COLO829 (cell line): ENCODE measurements at places on chromosomes 12 and 14.
A peak's percentile ranks its signal among the peaks of the same experiment; 100 is the strongest.

DNA sequence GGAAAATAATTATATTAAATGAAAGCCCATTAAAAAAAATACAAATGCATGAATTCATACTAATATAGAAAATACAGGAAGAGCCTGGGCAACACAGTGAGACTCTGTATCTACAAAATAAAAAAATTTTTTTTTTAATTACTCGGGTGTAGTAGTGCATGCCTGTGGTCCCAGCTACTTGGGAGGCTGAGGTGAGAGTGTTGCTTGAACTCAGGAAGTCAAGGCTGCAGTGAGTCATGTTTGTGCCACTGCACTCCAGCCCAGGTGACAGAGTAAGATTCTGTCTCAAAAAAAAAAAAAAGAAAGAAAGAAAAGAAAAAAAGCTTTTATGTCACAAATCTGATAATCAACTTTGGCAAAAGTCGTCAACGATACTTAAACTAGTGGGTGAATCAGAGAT is 80.6 kb upstream of the PLEKHA5 start:
- no peak for DNase-seq

GRCh38 chr12:88904705-88905104 is 324.4 kb upstream of the KITLG start:
- no peak for DNase-seq

- DNase-seq, result no peak
Measured at GRCh38 chr12:17759982-17760381, 330.0 kb downstream of the RERGL start.

DNA sequence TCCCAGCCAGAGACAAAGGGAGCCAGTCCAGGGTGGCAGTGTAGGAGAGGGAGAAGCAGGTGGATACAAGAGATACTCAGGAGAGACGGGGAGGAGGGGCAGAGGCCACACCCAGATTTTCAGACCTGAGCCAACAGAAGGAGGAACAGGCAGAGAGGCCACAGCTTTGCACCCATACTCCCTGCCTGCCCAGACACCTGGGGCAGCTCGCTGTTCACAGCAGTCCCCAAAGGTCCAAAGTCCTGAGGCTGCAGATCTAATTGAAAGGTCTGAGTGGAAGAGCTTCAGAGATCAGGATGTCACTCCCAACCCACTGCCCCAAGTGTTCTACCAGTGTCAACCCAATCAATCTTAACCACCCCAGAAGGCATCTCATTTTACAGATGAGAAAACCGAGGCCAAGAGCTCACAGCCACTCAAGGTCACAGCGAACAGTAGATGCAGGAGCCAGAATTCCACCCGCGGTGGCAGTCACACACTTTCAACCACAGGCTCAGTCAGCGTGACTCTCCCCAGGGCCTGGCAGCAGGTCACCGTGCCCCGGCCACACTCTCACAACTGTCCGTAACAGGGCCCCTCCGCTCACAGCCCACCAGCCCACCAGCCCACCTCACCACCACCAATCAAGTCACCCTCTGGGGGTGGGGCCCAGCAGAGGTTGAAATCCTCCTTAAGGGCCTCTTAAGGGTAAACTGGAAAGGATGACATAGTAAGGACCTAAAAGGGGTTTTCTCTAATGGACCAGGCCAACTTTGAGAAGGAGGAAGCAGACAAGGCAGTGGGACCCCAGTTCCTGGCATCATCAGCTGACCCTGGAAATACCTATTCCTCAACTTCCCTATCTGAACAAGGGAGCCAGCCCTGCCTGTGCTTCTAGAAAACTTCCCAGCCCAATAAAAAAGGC is 33.3 kb downstream of the ACTN1 start:
- DNase-seq, result no peak

GRCh38 chr14:99875836-99876235 is 82.6 kb downstream of the EML1 start:
- no peak for DNase-seq

DNA sequence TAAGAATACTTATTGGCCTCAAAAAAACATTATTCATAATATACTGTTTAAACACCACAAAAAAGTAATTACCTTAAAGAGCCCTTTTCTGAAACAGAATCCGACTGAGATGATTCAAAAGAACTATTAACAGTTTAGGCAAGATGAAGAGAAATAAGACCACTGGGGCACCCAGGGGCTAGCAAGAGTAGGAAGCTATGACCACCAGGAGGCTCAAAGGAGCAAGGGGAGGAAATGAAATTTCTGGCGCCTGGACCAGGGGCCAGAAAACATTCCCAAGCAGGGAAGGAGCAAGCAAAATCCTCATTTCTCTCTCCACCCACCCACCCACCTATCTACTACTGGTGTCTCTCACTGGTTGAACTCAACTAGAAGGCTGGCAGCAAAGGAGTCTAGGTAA is 6.3 kb upstream of the DCAF4 start:
- DNase-seq, result no peak

- no peak for DNase-seq
Measured at GRCh38 chr12:123164222-123164621, 13.3 kb upstream of the PITPNM2 start.

DNA sequence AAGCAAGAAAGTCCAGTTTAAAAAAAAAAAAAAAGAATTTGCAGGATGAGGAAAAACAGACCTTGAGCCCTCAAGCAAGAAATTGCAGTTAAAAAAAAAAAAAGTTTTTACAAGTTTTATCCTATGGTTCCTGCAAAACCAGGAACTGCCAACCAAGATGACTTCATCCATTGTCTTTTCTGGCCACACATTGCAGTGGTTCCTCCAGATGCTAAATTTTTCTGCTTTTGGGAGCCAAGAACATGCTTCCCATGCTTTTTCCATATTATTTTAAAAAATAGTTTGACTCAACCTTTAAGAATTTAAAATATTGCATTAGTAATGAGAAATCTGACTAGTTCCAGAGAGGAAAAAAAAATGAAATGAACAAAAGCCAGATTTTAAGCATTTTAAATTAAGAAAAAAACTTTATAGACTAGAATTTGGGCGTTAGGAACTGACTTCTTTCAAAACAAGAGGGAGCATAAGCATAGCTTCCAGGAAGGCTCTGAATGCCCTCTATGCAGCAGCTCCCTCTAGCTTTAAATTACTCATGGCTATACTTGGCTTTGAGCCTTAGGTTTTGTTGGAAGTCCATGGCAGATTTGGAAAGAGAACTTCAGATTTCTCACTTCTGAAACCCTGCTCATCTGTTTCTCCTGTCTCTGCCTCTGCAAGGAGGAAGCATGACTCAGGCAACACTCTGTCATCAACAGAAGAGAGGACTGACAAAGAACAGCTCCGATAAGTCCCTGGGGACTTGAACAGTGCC is 124.5 kb downstream of the GPR65 start:
- peak; percentile 6 for DNase-seq

GRCh38 chr12:46409974-46410373 is 37.4 kb upstream of the SLC38A2 start:
- DNase-seq, result no peak

DNA sequence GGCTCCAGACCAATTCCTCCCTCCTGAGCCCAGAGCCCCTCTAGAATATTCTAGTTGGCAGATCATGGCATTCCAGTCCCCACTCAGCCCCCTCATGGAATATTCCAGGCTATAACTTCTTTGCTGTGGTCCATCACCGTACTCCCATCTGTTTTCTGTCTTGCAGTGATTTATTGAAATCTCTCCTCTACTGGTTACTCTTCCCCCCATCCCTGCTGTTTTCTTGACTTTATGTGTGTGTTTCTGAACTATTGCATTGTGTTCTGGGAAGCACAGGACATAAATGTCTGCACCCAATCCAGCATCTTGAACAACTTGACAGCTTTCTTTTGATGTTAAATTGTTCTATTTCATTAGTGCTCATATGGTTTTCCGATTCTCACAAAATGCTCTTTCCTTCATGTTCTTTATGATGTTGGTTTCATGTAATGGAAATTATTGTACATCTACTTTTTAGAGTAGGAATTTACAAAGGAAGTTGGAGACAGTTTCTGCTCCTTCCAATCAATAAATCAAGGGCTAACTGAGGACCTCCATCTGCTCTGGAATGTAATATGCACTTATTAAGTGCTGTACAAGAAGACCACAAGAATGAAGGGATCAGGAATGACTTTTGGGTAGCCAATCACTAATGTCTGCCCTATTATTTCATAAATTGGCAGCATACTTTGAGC is 26.3 kb downstream of the PDE6H start:
- no peak for DNase-seq

DNA sequence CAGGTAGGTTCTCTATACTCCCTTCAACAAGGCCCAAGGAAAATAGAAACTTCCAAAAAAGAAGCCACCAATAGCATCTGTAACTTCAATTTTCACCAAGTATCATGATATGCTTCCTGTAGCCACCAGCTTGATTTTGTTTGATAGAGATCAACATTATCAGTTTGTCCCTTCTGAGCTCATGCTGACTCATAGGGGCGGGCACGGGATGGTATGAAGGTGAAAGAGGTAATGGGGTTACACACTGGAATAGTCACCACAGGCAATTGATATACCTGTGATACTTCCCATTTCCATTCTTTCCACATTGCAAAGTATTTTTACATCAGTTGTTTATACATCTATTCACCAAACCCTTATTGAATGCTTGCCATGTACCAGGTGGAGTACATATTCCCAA is 134.1 kb downstream of the KCNA5 start:
- no peak for DNase-seq

- DNase-seq, result no peak
Measured at GRCh38 chr14:91341334-91341733, 76.3 kb downstream of the CCDC88C start.

GRCh38 chr12:12985817-12986408 is 14.2 kb downstream of the HEBP1 start:
- DNase-seq, result no peak

- no peak for DNase-seq
Measured at GRCh38 chr12:56462565-56462964, 5.8 kb upstream of the SPRYD4 start.

DNA sequence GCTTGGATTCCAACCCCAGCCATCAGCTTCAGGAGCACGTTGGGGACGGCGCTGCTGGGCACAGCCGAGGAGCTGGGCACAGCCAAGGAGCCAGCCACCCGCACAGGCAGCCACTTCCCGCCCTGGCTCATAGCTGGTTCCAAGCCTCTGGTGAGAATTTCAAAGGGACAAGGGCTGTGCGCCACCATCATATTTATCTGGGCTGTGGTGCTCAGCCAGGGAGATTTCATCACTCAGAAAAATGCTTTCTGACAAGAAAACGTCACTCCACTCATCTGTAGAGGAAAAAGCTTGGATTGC is 66.4 kb downstream of the GALNT9 start:
- no peak for DNase-seq

DNA sequence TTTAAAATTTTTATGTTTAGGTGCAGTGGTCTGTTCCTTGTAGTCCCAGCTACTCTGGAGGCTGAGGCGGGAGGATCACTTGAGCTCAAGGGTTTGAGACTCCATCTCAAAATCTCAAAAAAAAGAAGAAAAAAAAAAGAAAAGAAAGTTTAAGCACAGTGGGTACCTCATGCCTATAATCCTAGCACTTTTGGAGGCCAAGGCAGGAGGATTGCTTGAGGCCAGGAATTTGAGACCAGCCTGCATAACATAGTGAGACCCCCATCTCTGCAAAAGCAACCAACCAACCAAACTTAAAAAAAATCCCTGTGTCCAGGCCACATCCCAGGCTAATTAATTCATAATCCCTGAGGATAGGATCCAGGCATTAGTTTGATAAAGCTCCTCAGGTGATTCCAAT is 3.4 kb upstream of the SALL2 start:
- no peak for DNase-seq

DNA sequence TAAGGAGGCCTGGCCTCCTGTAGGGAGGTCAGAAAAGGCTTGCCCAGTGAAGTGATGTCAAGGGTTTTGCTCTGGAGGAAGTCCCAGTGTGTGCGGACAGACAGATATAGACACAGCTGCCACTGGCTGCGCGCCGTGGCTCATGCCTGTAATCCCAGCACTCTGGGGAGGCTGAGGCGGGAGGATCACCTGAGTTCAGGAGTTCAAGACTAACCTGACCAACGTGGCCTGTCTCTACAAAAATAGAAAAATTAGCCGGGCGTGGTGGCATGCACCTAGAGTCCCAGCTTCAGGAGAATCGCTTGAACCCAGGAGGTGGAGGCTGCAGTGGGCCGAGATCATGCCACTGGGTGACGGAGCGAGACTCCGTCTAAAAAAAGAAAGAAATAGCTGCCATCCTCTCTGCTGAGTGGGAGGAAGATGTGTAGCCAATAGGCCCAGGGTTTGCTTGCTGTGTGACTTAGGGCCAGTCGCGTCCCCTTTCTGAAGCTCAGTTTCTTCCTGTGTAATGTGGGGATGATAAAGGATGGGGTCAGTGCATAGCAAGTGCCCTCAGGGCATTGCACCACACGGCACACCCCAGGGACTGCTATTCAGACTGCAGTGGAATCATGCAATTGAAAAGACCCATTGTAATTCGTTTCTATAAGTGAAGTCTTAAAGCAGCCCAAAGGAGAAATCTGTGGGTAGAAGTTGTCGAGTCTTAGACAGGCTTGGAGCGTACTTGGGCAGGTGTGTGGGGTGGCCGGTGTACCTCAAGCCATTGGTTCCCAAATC is 18.7 kb upstream of the MLEC start:
- peak; percentile 80 for DNase-seq

GRCh38 chr14:103122947-103123633 is at the start of gene TNFAIP2:
TSS of gene TNFAIP2 (plus strand) at chr14:103123461. CDS start at chr14:103126458, 2,997 bp downstream.
- DNase-seq, result no peak

- DNase-seq, result no peak
Measured at GRCh38 chr12:56337753-56338251, 882 bp upstream of the IL23A start.

- no peak for DNase-seq
Measured at GRCh38 chr12:55693323-55694187, 14.1 kb downstream of the ITGA7 start.

- DNase-seq, result no peak
Measured at GRCh38 chr12:87388376-87388775, 640.8 kb downstream of the C12orf50 start.

GRCh38 chr12:81187686-81188085 is 109.8 kb downstream of the ACSS3 start:
- no peak for DNase-seq

- no peak for DNase-seq
Measured at GRCh38 chr14:94581127-94581999, at the start of gene SERPINA5. TSS of gene SERPINA5 (plus strand) at chr14:94581426. CDS start at chr14:94587363, 5,937 bp downstream.

DNA sequence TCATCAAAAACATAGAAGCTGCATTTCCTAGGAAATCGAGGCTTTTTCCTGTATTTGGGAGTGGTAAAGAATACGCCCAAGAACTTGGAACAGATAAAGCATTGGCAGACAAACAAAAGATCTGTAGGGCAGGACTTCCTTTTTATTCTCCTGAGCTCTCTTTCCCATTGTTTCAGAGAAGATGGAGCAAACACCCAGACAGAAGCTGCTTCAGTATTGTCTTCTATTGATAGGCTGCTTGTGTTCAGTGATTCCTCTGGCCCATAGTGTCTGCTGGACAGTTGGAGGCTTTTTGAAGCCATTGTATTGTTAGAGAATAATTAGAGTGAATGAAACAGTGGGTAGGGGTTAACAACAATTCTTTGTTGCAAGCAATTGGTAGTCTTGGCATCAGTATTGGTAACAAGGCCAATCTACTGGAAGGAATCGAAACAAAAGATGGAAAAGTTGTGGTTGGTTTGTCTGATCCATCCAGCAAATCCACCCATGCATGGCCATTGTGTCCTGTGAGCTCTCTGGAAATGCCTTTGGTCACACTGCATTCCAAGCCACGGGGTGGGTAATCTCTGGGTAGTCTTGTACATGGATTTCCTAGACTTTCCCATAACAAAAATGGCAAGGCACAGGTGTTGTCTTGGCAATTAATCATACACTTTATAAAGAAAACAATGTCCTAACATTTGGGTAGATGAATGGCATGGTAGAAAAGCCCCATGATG is 424.8 kb downstream of the RAD51B start:
- no peak for DNase-seq

- no peak for DNase-seq
Measured at GRCh38 chr12:84270470-84271140, 642.0 kb downstream of the SLC6A15 start.
